ENCODE measurements at places on chromosomes 1 and 21.

DNA sequence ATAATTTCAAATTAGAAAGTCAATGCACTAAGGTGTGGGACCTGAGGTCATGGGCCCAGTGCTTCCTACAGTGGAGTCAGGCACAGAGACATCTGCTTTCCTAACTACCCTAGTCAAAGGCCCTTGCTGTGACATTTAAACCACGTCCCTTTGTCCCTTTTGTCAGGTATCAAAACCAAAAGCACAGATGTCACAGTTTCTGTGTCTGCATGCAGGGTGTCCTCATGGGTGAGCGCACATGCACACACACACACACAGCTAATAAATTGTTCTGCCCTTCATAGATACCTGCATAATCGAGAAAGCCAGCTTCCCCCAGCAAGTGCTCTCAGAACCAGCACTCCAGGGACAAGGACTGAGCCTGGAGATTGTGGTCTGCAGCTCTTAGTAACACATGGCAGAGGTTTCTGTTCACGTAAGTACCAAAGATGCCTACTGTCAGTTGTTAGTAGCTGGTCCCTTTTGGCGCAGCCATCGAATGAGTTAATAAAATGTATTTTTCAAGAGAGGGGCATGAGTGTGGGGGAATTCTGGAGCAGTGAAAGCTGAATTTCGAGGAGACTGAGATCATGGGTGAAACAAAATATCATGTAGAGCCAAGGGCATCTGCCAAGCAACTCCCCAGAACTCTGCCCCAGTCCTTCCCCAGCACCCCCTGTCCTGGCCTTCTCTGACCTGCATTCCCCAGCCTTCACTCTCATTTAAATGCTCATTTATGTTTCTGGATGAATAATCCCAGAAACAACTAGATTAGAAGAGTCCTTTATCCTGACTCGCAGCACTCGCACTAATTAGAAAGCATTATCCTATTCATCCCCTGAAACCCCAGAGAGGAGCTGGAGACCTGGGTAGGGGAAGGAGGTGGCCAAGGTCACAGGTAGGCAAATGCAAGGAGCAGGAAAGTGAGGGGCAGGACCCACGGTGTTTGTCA lies 25.5 kb downstream of the TNR start:
- peak; percentile 95 for DNase-seq

GRCh38 chr21:43193651-43194302 lies 25.0 kb downstream of the CRYAA start:
- no peak for DNase-seq

DNA sequence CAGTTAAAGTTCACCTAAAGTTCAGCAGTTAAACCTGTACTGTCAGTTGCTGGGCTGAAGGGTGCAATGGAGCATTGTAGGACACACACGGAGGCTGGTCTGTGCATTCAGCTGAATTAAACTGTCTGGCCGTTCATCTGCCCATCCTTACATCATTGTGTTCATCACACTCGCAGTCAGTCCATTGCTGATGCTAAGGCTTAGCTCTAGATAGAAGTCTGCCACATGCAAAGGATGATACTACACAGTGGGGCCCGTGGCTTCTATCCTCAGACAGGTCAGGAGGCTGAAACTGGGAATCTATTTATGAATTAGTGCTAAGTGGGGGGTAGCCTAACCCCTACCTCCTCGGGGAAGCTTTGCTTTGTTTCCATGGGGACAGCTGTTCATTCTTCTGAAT lies 60.4 kb downstream of the CNIH3 start:
- DNase-seq: no peak

DNA sequence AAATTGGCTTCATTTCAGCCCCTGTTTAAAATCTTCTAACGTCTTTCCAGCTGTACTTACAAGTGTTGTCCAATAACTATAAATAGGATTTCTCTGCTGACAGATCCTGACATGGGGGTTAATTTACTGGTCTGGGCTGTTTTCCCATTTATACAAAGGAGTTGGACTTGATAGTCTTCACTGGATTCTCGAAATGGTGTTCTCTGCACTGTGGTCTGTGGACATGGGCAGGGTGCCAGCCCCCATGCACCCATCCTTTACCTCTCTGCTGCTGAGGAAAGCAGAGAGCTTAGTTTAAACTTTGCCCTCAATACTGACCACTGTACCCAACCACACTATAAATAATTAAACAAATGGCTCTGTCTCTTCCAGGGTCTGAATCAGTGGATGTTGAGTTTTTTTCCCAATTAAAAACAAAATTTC lies 5.2 kb downstream of the DIO1 start:
- no peak for DNase-seq

DNA sequence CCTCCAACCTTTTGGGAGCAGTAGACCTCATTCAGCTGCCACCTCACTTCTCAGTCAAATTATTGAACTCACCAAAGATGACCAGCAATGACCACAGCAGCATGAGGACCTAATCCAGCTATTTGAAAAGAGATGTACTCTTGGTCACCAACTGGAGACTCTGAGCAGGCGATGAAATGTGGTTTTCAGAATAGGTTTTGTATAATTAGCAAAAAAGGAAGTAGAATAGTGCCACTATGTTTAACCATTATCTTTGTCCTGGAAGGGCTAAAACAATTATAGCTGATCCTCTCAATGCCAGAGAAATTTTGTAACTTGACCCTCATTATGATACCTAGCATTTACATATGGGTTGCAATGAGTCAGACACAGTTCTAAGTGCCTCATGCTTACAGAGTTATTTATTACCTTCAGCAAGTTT lies at the start of gene FCRL2:
TSS of gene FCRL2 (minus strand) at position 162 of the 421 bp plus-strand sequence. CDS start at position 103, 59 bp downstream.
- DNase-seq: no peak

- DNase-seq: no peak
Measured at GRCh38 chr1:154837034-154837671, 32.9 kb downstream of the KCNN3 start.

GRCh38 chr1:33512226-33513011 lies 40.0 kb downstream of the ZSCAN20 start:
- DNase-seq: no peak

DNA sequence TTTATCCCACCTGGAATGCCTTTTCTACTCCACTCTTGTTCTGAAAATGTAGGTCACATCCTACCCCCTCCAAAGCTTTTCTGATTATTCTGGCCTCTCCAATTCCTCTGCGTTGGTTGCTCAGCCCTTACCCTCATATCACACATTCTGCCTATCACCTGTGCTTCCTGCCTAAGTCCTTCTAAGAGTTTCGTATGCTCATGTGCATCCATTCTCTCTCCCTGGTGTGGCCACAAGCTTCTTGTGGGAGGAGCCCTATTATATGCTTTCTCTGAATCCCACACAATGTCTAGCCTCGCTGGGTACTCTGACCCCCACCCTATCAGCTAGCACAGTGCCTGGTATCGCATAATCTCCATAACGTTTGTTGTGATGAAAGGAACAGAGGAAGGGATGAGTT lies 54.2 kb downstream of the CD58 start:
- no peak for DNase-seq

- no peak for DNase-seq
Measured at GRCh38 chr1:42013881-42014470, 95.3 kb upstream of the HIVEP3 start.

GRCh38 chr1:14479865-14480264 lies 118.6 kb upstream of the KAZN start:
- DNase-seq: no peak

DNA sequence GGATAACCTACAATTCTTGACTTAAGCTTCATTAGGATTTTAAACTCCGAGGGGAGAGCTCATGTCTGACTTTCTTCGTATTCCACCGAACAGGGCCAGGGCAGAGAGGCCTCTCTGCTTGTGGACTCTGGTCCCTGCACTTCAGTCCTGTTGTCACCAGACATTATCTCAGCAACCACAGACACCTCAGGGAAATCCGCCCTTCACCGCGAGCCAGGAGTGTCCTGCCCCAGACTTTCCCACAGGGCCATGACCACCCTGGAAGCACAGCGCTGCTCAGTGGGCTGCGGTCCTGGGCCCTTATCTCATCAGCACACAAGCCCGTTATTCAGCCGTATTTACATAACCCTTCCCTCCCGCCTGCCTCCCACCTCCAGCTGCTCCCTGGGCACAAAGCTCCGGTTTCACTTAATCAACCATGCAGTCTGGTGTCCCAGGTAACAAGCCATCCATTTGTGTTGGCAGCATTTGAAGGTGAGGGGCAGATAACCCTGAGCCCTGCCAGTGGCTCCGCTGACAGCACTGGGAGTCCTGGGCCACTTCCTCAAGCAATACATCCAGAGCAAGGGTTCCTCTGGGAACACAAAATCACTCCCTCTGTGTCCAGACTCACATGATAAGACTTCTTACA lies 122.8 kb upstream of the RAB4A start:
- peak; percentile 91 for DNase-seq

GRCh38 chr21:25867061-25867460 lies 132.3 kb downstream of the GABPA start:
- no peak for DNase-seq

- no peak for DNase-seq
Measured at GRCh38 chr1:29704430-29704829, 468.1 kb downstream of the PTPRU start.

- no peak for DNase-seq
Measured at GRCh38 chr1:170114906-170115305, 30.9 kb upstream of the NTMT2 start.

GRCh38 chr1:171038284-171038683 lies 52.4 kb upstream of the FMO3 start:
- no peak for DNase-seq

GRCh38 chr1:35557118-35557610 lies at the start of gene KIAA0319L:
Gene KIAA0319L (minus strand): TSS chr1:35557403. CDS start chr1:35554491, 2,912 bp downstream.
- peak; percentile 87 for DNase-seq

DNA sequence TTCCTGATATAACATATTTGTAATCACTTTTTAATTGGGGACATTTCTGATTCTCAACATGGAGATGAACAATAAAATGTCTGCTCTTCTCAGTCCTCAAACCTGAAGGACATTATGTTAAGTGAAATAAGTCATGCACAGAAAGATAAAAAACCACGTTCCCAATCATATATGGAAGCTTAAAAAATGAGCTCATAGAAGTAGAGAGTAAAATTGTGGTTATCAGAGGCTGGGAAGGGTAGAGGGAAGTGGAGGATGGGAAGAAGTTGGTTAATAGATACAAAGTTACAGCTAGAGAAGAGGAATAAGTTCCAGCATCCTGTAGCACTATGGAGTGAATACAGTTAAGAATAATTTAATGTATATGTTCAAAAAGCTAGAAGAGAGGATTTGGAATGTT lies 1.5 kb upstream of the CD48 start:
- no peak for DNase-seq

- no peak for DNase-seq
Measured at GRCh38 chr1:173451981-173452380, 25.2 kb upstream of the PRDX6 start.

DNA sequence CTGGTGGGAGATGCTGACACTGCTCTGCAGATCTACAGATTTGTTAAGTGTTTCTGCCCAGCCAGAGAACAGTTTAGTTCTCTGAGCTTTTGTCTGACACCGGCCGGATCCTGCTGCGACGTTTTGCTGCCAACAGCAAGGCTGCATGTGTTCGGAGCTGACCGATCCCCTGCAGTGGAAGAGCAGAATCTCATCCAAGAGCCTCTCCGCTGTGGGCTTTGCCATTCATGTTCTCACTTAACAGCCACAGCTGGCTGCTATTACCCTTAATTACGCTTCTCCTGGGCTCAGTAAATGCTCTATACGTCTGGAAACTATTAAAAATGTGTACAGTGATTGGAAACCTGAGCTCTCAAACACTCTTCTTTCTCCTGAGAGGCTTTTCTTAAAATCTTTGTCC lies 105.3 kb downstream of the BCAR3 start:
- DNase-seq: peak; percentile 90

DNA sequence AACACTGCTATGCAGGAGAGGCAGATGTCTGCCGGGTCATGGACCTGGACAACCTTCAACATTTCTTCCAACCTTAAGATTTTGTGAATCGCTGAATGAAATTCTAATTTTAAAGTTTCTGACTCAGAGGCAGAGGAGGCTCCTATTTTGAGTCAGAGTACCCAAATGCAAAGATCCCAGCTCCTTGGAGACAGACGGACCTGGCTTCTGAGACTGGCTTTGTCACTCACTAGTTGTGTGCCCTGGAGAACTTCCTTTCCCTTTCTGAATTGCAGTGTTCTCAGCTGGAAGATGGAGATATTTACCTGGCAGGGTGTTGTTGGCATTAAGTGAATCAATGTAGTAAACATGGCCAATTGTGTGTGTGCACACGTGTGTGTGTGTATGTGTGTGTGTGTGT lies 51.9 kb downstream of the IER5 start:
- DNase-seq: no peak

- DNase-seq: no peak
Measured at GRCh38 chr1:167492481-167492910, 25.8 kb downstream of the CD247 start.

DNA sequence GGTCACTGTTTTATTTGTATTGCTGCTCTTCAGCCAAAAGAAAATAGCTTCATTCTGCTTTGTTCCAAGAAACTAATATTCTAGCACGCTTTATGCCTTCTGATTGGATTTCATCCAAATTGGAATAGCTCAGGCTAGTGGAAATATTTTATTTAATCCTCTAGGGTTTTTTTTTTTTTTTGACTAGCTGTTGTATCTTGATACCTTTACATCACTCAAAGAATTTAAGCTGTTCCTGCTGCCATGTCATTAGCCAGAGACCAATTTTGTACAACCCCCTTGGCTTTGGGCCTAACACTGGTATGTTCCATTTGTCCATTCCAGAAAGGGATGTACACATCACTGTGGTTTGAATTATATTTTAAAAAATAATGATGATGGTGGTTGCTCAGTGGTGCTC lies 103.0 kb downstream of the DISC1 start:
- no peak for DNase-seq

GRCh38 chr1:166489356-166489669 lies 322.5 kb upstream of the FAM78B start:
- no peak for DNase-seq

- no peak for DNase-seq
Measured at GRCh38 chr1:34359411-34359810, 182.7 kb downstream of the C1orf94 start.

GRCh38 chr1:58575551-58576324 lies 1.3 kb downstream of the TACSTD2 start:
- no peak for DNase-seq

DNA sequence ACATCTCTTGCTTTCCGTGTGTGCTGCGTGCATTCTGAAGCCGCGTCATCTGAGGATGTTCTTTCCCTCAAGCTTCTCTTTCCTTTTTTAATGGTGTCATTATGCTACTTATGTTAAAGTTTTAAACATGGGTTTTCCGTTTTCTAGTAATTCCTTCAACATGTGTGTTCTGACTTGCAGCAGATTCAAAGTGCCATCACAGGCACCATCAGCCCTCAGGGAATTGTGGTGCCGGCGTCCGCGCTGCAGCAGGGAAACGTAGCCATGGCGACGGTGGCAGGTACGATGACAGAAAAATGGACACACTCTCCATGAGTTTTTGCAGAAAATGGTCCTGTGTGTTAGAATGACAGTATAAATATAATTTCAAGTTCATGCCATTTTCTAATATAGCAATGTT lies 42.4 kb downstream of the PKNOX1 start:
- DNase-seq: no peak

GRCh38 chr1:211148366-211148765 lies 14.4 kb upstream of the KCNH1 start:
- peak; percentile 7 for DNase-seq

DNA sequence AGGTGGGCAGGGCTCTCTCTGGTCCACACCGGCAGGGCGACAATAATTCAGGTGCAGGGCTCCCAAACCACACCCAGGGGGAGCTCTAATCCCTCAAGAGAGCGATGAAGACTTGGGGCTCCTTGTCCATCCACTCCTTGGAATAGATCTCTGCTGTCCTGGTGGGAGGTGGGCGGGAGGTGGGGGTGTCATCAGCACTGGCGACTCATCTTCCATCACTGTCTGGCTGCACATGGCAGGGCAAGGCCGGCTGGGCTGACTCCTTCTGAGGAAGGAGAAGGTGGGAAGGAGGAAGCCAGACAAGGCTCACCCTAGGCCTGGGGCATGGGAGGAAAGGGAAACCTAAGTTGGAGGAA lies 29.3 kb downstream of the TNNT2 start:
- DNase-seq: peak; percentile 38

GRCh38 chr1:12760256-12760795 lies 13.2 kb upstream of the PRAMEF12 start:
- DNase-seq: no peak

Data from NCI-H146 (cell line).